ENCODE measurements at places on chromosomes 13 and 19.

DNA sequence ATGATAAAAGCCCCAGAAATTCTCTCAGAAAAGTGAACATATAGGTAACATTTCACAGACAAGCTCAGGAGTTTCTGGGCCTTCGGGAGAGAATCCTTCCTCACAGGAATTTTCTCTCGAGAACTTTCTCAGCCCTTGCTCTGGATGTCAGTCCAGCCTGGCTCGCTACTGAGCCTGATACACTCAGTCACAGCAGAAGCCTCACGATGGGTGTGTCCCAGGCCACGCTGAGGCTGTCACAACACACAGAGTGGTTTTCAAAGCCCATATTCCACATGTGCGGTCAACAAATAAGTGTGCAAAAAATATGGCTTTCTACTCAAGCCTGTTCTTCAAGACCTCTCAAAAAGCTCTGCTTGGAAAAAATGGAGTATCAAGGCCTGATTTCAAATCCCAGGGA is 31.5 kb upstream of the MEDAG start:
- DNase-seq, result no peak

GRCh38 chr19:50638600-50638999 is 1.1 kb downstream of the SYT3 start:
- no peak for DNase-seq

- no peak for DNase-seq
These were observed 5.1 kb upstream of the SYCN start for GRCh38 chr19:39209196-39209595.

DNA sequence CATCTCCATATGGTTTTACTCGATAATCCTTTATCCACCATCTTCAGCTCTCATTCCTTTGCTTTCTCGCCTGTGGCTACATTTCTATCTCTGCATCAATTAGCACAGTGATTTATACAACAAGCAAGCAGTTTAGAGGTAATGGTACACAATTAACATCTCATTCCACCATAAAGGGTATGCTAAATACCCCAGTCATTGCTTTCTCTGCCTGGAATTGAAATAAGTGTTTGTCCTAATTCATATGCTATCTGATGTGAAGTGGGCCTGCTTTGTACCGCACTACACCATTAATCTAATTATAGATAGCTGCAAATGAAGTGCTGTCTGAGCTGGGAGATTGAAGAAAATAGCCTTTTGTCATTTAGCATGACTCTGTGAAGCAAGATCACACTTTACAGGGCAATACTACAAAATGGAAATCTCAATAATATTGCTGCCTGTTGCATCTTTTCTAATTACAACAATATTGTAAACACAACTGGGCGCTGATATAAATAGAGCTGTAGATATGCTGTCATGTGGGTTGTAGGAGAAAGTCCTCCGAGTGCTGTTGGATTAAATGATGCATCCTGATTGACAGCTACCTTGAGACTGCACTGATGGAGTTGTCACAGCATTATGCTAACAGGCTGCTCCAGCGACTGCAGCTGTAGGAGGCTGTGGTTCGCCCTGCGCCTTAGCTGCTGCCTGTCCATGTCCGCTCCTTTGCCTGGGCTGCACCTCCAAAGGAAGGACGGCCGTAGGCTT is 78.2 kb downstream of the GGACT start:
- DNase-seq, result no peak

GRCh38 chr13:74825152-74825937 is 656.6 kb downstream of the TBC1D4 start:
- DNase-seq, result no peak

GRCh38 chr19:57305056-57305455 is 15.2 kb upstream of the ZNF543 start:
- no peak for DNase-seq

GRCh38 chr13:24921003-24921402 is 157.0 kb downstream of the RNF17 start:
- no peak for DNase-seq

DNA sequence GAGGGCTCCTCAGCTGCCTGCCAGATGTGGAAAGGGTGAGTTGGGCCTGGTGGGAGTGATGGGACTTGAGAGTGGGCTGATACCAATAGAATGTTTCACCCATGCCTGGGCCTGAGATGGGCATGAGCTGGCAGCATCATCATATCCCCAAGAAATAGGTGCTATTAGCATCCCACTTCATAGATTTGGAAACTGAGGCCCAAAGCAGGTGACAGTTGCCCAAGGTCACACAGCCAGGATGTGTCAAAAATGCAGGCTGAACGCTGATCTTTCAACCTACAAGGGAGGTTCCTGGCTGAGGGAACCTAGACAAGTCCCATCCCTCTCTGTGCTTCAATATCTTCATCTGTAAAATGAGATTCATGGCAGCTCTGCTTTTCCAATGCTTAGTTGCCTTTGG is 4.6 kb downstream of the SYDE1 start:
- DNase-seq, result no peak

DNA sequence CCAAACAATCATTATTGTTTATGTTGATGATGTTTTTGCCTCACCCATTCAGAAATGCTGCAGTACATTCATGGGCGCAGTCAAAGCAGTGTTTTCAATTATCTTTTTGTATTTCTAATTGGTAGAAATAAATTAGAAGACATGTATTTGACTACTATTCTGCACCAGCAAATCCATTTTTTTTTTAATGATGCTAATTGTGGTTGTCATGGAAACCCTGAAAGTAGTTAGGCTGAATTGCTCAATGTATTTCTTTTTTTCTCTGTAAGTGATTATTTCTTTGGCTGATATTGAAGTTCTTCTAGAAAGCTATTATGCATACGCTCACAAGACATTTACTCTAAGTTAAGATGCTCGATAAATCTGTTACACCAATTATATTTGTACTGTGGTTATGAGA is 101.2 kb downstream of the RFC3 start:
- DNase-seq, result no peak

GRCh38 chr13:93361703-93362102 is 135.1 kb downstream of the GPC6 start:
- DNase-seq, result no peak

GRCh38 chr13:53201454-53202225 is 173.0 kb downstream of the OLFM4 start:
- DNase-seq, result no peak

GRCh38 chr19:1370579-1371361 is 12.9 kb upstream of the NDUFS7 start:
- DNase-seq, result no peak

- no peak for DNase-seq
These were observed 14.6 kb upstream of the USE1 start for GRCh38 chr19:17200408-17201079.

- no peak for DNase-seq
These were observed 402.8 kb downstream of the FGF9 start for GRCh38 chr13:22073718-22074117.

Data from CD4-positive, alpha-beta T cell treated with Interleukin-15 for 1 hour (primary cell).